Osteocyte (in vitro differentiated cells): ENCODE measurements at places on chromosomes 12 and 14. TPM values are rescaled to one million over a fixed set of nuclear protein-coding genes. Genes with fewer than 3 reads are reported as not detected.
A peak's percentile ranks its signal among the peaks of the same experiment; 100 is the strongest.

The WASHC4 gene
- 69.1 and 73.2 TPM in 2 replicates for total RNA-seq

The ASIC1 gene
- total RNA-seq: 2.1 and 3.0 TPM in 2 replicates

The DIO2 gene
- total RNA-seq: 240 and 244 TPM in 2 replicates

GRCh38 chr12:28114488-28114887, 75.8 kb upstream of the CCDC91 start:
- no peaks in the 10 kb centered on the region for H3K27me3 ChIP-seq
- no peak for DNase-seq
- H3K4me3 ChIP-seq: no peak overlapping the region
- no peak overlapping the region for H3K27ac ChIP-seq

GRCh38 chr12:56242986-56243385, 13.1 kb downstream of the SLC39A5 start:
- H3K36me3 ChIP-seq: peaks cover 35% of the 10 kb centered on the region
- H3K4me1 ChIP-seq: peaks cover 2% of the 10 kb centered on the region
- DNase-seq: no peak
- no peak overlapping the region for H3K27ac ChIP-seq
- no peak overlapping the region for H3K4me3 ChIP-seq
- no peaks in the 10 kb centered on the region for H3K27me3 ChIP-seq

GRCh38 chr14:94961386-94962165, 191.7 kb upstream of the GSC start:
- H3K27me3 ChIP-seq: peaks cover 39% of the 10 kb centered on the region
- peak; percentile 81 for DNase-seq
- no peaks in the 10 kb centered on the region for H3K4me1 ChIP-seq
